ENCODE measurements at places on chromosomes 16 and 17.

GRCh38 chr17:82948081-82948511 lies 108.3 kb upstream of the ZNF750 start:
- no peak for DNase-seq

- DNase-seq = peak; percentile 75
Measured at GRCh38 chr16:81582655-81583441, 138.2 kb downstream of the CMIP start.

DNA sequence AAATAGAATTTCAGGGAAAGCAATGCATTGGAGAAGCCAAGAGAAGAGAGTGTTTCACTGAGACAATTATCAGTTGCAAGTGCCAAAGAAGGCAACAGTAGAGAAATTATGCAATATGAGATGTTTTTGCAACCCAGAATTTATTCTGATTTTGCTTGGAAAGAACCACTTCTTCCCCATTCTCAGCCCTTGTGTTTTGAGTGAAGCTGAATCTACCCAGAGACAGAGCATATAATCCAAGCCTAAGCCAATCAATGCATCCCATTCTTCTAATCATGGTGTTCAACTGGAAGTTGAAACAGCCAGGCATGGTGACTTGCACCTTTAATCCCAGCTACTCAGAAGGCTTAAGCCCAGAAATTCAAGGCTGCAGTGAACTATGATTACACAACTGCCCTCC lies 6.9 kb upstream of the SCNN1G start:
- DNase-seq = no peak

- no peak for DNase-seq
Measured at GRCh38 chr17:50027881-50028735, 27.8 kb upstream of the ITGA3 start.

DNA sequence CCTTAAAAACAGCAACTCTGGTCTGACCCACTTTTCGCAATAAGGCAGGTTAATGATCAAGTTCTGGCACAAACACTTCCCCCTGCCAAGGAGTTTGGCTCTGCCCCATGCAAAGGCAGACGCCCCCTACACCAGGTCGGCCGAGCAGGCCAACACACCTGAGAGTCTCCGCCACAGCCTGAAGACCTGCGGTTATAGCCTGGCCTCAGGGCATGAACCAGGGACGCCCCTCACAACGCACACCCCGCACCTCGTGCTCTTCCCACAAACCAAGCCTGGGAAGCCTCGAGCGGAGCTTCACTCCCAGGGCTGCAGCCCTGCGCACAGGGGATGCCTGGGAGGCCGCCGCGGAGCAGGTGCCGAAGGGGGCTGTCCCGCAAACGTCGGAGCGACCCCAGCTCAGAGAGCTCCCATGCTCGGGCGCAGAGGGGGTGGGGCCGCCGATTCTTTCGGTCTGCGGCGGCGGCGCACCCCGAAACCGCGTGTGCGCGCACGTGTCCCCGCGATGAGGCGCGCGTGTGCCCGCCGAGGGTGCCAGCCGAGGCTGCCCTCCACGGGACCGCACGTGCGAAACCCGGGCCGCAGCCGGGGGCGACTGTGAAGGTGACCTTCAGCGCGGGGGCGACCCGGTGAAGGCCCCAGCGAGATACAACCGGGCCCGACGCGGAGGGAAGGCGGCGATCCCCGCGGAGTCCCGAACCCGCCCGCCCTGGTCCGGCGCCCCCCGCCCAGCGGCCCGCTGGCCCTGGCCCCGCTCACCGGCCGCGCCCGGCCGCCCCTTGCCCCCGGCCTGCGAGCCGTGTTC lies 559 bp downstream of the CLUH start:
- DNase-seq = no peak

GRCh38 chr16:88478889-88479792 lies 26.1 kb downstream of the ZFPM1 start:
- no peak for DNase-seq

DNA sequence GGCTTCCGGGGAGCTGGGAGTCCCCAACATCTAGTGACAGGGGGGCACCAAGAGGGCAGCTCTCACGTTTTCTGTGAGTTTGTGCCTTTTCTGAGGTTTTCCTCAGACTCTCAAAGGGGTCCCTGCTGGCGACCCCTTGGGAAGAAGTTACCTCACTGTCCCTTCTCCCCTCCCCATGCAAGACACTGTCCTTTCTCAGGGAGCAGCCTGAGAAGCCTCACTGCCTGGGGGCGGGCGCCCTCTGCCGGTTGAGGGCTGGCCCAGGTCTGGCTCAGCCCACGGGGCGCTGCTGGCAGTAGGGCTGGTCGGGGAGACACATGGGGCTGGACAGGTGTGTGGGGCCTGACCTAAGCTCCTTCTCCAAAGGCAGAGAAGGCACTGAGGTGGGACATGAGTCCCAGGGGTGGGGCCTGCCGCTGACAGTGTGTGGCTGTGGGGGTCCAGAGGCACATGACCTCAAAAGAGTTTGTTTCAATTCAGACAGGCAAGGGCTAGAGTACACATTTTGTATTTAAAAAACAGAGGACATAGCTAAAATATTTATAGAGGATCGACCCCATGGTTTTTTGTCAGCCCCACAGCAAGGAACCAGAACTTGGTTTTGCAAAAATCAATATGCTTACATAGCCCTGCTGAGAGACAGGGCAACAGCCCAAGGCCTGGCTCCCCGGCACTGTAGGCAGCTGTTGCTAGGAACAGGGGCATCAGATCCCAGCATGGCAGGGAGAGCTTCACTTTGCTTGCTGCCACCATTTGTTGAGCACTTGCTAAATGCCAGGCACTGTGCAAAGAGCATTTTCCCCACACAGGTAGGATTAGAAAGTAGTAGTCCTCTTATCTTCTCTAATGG lies 18.5 kb upstream of the ALDH3A1 start:
- peak; percentile 48 for DNase-seq

GRCh38 chr17:79981090-79981489 lies 54.6 kb downstream of the TBC1D16 start:
- DNase-seq = peak; percentile 47

Data from hypothalamus (tissue), 51 donors.